ENCODE measurements at places on chromosomes 3 and 15.

- DNase-seq = no peak
Observed at GRCh38 chr15:93703092-93703739, 528.1 kb upstream of the MCTP2 start.

DNA sequence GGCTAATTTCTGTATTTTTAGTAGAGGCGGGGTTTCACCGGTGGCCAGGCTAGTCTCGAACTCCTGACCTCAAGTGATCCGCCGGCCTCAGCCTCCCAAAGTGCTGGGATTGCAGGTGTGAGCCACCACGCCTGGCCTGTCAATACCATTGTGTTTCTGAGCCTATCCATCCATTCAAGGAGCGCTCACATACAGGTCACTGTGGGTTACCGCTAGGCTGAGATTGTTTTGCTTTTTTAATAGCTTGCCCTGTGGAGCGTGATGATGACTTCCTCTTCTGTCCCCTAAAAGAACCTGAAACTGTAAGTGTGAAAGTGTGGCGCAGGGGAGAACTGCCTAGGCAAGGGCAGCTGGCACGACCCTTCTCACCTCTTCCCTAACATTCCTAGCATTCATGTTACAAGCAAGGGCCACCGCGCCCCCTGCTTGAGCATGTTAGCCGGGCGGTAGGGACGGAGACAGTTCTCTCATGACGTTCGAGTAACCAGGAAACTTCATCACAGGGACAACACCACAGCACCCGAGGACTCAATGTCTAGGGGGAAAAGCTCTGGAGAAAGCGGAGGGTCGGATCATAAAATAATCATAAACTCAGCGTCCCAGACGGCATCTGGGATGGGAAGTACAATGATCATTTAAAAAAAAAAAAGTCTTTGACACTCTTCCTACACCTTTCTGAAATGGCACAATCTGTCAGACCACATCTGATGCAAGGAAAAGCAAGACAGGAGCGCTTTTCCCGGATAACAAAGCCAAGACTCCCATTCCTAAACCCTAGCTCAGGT lies 790 bp downstream of the LAMP3 start:
- no peak for DNase-seq

- DNase-seq = no peak
Observed at GRCh38 chr3:169403855-169404519, 259.5 kb downstream of the MECOM start.

DNA sequence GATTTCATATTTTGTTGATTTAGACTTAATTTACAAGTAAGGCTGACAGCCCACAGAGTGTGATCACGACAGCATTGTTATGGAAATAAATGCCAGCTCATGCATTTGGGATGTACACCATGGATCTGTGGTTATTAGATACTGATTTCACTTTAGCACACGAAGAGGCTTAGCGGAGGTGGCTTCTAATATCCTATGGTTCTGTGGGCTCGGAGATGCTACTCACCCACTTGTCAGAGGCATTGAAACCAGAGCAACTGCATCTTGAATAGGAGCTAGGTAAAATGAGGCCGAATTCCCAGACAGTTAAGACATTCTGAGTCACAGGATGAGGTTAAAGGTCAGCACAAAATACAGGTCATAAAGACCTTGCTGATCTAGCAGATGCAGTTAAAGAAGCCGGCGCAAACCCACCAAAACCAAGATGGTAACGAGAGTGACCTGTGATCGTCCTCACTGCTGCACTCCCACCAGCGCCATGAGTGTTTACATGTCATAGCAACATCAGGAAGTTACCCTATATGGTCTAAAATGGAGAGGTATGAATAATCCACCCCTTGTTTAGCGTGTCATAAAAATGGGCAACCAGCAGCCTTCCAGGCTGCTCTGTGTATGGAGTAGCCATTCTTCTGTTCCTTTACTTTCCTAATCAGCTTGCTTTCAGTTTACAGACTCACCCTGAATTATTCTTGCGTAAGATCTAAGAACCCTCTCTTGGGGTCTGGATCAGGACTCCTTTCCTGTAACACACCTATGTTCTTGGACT lies 117.5 kb downstream of the PGPEP1L start:
- no peak for DNase-seq

GRCh38 chr15:22856659-22857058 lies 18.2 kb downstream of the NIPA2 start:
- DNase-seq = no peak

- DNase-seq = no peak
Observed at GRCh38 chr15:77251662-77252061, 168.2 kb downstream of the PEAK1 start.

DNA sequence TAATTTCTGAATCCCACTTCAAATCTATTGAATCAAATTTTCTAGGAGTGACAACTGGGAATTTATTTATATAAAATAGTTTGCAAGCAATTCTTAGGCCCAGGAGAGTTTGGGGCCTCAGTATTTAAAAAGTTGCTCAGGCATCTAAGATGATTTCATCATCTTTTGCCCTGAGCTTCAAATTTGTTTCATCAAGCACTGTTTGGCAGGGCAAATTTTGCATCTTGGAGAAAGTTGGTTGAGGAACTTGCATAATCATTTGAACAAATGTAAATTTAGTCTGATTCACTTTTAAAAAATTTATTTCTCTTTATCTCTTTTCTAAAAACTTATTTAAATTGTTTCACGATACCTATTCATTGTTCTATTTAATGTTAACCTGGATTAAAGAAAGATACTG lies 702.8 kb downstream of the SI start:
- DNase-seq = no peak

DNA sequence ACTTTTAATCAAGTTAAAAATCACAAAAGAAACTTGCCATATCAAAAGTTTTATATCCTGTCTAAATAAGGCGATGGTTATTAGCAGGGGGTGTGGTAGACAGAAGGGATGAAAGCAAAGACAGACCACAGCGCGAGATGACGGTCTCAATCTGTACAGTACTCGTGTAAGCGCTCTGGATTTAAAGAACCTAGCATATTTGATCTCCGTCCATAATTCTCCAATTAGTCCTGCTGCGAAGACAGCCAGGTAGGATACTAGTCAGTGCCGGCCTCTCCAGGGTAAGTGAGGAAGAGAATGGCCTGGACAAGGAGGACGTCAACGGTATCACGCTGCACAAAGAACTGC lies 701 bp downstream of the SGO1 start:
- peak; percentile 73 for DNase-seq

DNA sequence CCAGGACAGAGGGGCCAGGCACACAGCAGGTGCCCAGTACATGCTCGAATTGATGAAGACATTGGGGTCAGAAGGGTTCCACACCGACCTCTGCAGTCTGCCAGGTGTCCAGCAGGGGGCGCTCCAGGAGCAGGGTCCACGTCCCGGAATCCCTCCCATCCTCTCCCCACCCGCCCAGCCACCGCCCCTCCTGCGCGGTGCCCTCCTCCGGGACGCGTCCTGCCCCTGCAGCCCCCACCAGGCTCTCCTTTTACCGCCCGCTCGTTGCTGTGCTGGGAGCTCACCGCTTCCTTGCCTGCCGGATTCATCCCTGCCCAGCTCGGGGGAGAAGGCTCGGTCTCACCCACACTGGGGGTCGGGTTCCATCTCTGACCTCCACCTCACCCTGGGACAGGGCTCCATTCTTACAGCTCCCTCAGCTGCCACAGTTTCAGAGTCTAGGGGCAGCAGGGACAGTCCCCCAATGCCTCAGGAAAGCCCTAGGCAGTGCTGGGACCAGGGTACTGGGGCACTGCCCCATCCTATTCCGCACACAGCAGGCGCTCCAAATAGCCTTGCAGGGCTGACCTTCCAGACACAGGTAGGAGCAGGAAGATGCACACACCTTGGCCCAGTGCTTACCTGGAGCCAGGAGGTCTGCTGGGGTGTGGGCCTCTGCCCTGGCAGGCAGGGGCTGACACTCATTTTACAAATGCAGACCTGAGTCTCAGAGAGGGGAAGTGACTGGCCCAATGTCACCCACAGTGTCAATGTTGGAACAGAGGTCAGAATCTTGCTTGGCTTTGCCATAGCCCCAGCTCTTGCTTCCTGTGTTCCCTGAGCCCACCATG lies 31.0 kb downstream of the GRIP2 start:
- peak; percentile 33 for DNase-seq

- no peak for DNase-seq
Observed at GRCh38 chr3:145429546-145429945, 731.4 kb downstream of the PLOD2 start.

DNA sequence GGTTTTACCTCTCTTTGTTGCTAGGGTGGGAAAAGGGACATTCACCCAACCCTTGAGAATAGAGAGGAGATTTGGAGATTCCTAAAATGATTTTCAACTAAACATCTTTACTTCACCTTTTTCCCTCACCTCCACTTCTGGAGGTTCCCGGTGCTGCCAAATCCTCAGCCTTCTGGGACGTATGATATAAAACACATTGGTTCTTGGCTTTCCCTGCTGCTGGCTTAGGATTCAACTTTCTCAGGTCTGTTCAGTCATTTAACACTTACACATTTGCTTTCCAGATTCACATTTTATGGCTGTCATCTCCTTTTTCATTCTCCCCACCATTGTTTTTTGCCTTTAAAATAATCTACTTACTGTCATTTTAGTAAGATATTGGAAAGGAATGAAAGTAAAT lies 106.6 kb downstream of the PIK3R4 start:
- DNase-seq = no peak

DNA sequence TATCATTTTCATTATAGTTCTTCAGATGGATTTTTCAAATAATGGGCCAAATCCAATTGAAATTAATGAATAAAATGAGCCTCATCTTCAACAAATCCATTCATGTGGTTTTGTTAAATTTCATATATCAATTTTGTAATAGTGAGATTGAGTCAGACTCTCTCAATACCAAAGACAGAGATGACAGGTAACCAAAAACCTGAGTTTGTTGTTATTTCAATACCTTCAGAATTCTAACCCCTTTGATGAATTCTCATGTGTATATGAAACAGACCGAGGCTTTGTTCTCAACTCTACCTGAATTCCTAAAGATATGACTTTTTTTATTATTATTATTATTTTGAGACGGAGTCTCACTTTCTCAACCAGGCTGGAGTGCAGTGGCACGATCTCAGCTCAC lies 92.8 kb downstream of the FOXP1 start:
- no peak for DNase-seq

- DNase-seq = no peak
Observed at GRCh38 chr3:72798552-72799195, 49.6 kb downstream of the SHQ1 start.

DNA sequence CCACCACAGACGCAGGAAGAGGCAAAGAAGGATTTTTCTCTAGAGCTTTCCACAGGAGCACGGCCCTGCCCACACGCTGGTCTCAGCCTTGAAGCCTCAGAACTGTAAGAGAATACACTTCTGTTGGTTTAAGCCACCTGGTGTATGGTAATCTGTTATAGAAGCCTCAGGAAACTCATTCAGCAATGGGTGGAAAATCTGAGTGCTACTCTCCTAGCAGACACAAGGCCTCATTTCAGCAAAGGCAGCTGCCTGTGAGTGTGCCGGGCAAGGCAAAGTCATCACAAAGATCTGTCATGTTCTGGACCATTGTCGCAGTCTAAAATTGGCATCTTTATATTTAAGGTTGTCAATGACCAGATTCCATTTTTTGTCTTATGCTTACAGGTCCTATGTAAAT lies 31.0 kb downstream of the ATP10A start:
- DNase-seq = no peak

- no peak for DNase-seq
Observed at GRCh38 chr15:52121896-52122295, 9.3 kb upstream of the BCL2L10 start.

GRCh38 chr15:66724732-66725463 lies 22.9 kb downstream of the SMAD6 start:
- no peak for DNase-seq

DNA sequence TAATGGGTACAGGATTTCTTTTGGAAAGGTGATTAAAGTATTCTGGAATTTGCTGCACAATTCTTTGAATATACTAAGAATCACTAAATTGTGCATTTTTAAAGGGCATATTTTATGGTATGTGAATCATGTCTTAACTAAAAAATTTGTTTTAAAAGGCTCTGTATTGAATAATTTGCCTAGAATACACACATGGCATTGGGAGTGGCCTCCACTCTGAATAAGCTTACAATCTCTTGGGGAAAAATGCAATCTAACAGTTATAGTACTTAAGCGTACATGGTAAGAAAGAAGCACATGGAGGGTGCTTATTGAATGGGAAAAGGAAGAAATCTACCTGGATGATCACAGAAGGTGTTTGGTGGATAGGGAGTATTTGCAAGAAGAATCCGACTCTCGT lies 385.1 kb downstream of the LPP start:
- DNase-seq = no peak

DNA sequence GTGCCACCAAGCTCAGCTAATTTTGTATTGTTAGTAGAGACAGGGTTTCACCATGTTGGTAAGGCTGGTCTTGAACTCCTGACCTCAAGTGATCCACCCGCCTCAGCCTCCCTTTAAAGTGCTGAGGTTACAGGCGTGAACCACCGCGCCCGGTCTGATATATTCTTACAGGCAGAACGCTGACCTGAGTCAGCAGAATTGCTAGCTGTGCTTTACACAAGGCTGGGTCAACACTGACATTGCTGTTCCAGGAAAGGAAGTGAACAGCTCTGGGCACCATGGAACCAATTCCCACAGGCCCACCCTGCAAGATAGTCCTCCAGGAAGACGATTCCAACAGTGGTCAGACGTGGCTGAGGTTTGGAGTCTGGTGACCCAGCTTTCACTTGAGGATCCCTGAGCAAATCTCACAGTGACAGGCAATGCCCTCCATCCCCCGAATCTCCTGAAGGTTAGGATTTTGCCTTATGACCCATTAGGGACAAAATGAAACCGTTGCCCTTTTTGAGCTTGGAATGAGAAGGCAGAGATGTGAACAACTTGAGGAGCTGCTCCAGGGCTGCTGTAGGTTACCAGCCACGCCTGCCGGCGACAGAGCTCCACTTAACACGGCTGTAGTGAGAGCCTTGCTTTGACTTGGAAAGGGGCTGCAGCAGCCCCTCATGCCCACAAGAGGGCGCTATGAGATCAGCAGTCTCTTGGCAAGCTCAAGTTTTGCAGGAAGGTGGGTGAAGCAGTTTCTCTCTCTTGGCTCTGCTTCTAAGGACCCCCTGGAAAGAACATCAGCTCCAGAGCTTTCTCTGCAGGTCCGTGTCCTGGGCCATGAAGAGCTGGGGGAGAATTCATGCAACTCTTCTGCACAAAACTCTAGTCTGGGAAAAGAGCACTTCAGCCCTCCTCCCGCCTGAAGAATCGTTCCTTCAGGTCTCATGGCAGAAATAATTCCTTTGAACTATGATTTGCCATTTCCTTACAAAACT lies 74.1 kb downstream of the SENP2 start:
- DNase-seq = peak; percentile 92

DNA sequence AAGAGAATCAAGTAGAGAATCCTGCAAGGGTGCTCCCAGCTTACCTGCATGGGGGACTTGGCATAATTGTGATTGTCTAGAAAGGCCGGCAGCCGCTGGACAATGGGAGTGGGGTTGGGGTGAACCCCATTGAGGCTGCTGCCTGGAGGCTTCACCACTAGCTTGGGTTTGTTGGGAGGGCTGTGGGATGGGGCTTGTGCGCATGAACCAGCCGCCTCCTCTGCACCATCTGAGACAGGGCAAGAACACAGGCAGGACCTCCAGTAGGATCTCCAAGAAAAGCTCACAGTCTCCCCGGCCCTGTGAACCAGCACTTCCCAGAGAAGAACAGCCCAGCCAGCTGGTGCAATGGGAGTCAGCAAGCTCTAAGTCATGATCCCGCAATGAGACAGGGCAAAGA lies 39.8 kb downstream of the SEMA3G start:
- DNase-seq = no peak
